Activated CD4-positive, alpha-beta T cell treated with anti-CD3 and anti-CD28 coated beads, Interleukin-2, amount 10 ng/mL, durations not matched to agents 7 days and 5 days (primary cell): ENCODE measurements at places on chromosomes 5 and 9.

DNA sequence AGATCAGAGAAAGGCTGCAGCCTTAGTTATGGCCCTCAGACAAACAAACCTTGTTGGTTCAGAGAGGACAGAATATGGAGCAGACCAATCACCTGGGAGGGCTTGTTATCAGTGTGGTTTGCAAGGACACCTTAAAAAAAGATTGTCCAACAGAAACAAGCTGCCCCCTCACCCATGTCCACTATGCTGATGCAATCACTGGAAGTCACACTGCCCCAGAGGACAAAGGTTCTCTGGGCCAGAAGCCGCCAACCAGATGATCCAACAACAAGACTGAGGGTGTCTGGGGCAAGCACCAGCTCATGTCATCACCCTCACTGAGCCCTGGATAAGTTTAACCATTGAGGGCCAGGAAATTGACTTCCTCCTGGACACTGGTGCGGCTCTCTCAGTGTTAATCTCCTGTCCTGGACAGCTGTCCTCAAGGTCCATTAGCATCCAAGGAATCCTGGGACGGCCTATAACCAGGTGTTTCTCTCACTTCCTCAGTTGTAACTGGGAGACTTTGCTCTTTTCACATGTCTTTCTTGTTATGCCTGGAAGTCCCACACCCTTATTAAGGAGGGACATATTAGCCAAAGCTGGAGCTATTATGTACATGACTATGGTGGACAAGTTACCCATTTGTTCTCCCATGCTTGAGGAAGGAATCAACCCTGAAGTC lies 36.9 kb upstream of the TBCA start:
- no peaks in the 10 kb centered on the region for H3K4me1 ChIP-seq
- no peak overlapping the region for H3K4me3 ChIP-seq
- no peak for DNase-seq

DNA sequence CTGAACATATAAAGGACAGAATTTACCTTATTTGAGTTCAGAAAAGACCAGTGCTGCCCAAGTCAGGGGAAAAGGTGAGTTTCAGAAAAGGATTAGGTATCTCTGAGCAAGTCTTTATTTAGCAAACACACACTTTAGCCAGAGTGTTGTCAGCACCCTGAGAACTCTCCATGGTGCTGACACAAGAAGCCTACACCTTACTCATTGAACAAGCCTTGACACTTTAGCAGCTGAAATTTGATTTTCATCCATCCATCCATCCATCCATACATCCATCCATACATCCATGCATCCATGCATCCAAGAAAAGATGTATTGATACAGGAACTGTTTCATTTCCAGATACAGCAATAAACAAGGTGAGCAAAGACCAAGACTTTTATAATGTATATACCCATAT lies 311.2 kb downstream of the TRIM32 start:
- H3K27ac ChIP-seq, result no peak overlapping the region
- H3K27me3 ChIP-seq, result no peaks in the 10 kb centered on the region
- H3K36me3 ChIP-seq, result no peaks in the 10 kb centered on the region
- no peak overlapping the region for H3K4me3 ChIP-seq

DNA sequence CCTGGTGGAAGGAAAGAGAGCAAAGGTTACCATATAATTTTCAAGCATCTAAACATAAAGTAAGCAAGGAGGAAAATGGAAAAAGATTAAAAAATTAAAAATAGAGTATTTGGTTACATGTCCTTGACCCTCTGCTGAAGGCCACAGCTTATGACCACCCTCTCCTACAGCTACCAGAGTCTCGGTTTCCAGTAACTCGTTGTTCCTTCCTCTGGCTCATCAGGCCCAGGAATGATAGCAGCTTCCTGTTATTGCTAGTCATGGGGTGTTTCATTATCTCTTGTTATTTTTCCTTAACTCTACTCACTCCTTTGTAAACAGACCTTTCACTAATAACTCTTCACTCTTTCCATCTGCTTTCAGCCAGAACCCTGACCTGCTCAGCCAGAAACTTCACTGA lies 102.2 kb downstream of the YTHDC2 start:
- peaks cover 8% of the 10 kb centered on the region for H3K27me3 ChIP-seq
- H3K4me1 ChIP-seq, result no peaks in the 10 kb centered on the region
- H3K27ac ChIP-seq, result no peak overlapping the region
- H3K36me3 ChIP-seq, result no peaks in the 10 kb centered on the region
- no peak for DNase-seq

GRCh38 chr9:136110082-136111061 lies 8.3 kb downstream of the TMEM250 start:
- H3K4me1 ChIP-seq, result peaks cover 83% of the 10 kb centered on the region
- peak overlapping the region; percentile 88 for H3K4me3 ChIP-seq
- no peaks in the 10 kb centered on the region for H3K27me3 ChIP-seq
- H3K27ac ChIP-seq, result peak overlapping the region; percentile 97

- no peaks in the 10 kb centered on the region for H3K36me3 ChIP-seq
- H3K27me3 ChIP-seq, result no peaks in the 10 kb centered on the region
- no peak for DNase-seq
- H3K4me3 ChIP-seq, result no peak overlapping the region
- H3K4me1 ChIP-seq, result no peaks in the 10 kb centered on the region
- no peak overlapping the region for H3K27ac ChIP-seq
Observed at GRCh38 chr5:124847907-124848306, 101.5 kb upstream of the ZNF608 start.
